ENCODE measurements at places on chromosomes 7 and 10. TPM values are rescaled to one million over a fixed set of nuclear protein-coding genes. Genes with fewer than 3 reads are reported as not detected.

DNA sequence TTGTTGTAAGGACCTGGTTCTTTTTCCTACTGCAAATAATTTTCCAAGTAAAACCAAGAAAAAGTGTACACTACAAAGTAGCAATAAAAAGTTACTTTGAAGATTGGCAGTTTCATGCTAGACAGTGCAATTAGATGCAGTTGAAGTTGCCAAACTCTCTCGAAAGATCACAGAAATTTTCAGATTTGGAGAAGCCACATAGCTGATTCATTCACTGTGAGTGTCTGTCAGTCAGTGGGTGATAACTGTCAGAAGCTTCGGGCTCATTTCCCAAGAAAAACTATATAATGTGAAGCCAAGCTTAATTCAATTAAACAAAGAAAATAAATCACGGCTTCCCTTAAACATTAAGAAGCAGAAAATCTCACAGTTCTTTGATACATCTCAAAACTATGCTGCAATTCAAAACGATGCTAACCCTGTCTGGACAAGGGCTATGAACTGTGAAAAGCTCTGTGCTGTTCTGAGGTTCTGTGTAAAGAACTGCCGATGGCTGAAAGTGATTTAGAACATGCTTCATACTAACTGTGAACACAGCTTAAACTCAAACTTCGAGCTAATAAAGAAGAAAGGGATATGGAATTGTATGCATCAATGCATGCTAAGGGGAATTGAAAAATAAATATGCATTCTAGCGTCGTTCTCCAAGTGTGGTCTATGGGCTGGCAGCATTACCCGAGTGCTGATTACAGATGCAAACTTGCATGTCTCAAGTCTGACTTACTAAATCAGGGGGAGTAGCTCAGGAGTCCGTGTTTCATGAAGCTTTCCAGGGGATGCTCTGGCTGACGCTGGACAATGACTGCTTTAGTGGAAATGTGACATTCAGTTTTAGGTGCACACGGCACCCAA, 557.4 kb downstream of the CALN1 start:
- no peak for DNase-seq

- no peak for DNase-seq
These were observed 58.6 kb downstream of the GPR26 start for GRCh38 chr10:123724747-123725146.

Gene NPFFR1
- total RNA-seq = not detected

Gene IL6
- total RNA-seq = 0.35 TPM

GRCh38 chr7:40747856-40748255, 613.1 kb downstream of the SUGCT start:
- DNase-seq = no peak

DNA sequence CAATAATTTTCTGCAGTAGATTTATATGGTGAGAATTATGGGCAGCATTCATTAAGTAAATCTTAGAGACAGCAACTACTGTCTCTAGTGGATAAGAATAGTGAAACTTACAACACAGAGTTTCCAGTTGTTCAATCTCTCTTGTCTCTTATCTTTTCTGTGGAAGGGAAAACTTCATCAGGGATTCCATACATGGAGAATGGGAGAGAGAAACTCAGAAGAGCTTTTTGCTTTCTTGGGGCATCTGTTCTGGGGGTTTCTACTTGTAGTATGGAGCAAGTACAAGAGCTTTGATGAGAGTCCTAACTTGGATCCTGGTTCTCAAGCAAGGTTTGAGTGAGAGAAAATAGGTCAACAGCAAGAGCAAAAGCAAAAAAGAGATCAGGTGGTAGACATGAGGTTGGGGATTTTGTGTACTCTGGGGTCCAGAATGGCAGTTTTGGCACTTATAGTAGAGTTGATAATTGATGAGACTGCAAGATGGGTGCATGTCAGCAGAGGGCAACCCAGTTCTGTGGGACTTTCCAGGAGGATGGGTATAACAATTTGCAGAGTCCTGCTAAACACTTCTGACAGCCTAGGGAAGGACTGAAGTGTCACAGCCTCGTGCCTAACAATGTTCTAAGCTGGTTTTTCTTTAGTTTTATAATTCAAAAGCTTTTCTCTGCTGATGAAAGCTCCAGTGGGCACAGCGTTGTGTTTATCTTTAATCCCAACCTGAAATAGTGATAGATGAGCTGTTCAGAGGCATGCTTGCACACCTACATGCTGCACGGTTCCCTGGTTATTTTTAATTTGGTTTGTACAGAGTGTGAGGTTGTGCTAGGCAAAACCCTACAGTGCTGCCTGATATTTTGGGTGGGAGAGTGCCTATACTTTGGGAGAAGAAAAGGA, 32.0 kb upstream of the STRIP2 start:
- DNase-seq = peak; percentile 73

DNA sequence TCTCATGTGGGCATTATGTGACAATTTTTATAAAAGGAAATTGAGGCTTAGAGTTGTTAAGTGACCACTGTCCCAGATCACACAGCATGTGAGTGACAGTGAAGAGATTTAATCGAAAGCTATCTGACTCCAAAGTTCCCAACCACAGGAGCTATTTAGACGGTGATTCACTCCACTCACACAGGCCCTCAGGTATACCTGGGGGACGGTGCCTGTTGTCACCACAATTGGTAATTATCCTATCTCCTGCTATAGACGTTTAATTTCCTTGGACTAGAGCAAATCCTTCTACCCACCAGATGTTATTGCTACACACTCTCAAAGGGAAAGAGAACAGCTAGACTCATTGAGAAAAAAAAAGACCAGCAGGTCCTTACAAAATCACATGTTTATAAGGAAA, 145.5 kb downstream of the KLF6 start:
- DNase-seq = no peak

- no peak for DNase-seq
These were observed 9.5 kb downstream of the SEMA3D start for GRCh38 chr7:85177316-85177715.

Gene PDIA4
- total RNA-seq = 138 TPM

DNA sequence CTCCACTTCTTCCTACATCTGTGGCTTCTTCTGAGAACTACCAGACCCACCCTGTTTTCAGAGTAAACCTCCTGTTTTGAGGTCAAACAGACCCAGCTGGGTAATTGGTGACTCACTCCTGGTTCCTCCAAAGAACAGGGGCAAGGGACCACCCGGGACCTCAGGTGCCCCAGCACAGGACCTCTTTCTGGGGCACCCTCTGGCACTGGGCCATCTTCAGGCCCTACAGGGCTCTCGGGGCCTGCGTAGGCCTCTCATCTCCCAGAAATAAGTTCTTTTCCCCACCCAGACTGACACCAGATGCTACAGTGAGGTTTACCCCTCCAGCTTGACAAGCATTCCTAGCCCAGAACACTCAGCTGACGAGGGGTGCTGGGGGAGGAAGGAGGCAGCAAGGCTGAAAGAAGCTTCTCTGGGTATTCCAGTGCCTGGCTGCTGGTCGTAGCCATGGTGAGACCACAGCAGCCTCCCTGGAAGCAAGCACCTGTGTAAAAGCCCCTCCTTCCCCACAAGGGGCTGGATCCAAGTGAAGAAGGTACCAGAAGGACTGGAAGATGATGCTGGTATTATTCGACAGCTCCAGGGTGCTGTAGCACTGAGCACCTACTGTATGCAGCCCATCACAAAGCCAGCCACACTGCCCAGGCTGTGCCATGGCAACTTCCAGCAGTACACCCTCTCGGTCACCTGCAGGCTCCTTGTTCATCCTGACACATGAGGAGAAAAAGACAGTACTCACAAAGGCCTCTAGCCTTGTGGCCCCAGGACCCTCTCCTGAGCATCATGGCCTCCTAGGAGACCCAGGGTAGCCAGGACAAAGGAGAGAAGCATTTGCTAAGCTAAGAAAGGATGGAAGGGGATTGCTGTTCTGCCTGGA, 47.4 kb downstream of the ALOX5 start:
- DNase-seq = peak; percentile 85

- DNase-seq = no peak
These were observed 16.5 kb upstream of the CREB5 start for GRCh38 chr7:28395831-28396230.

- DNase-seq = no peak
These were observed 19.3 kb downstream of the PTEN start for GRCh38 chr10:87882555-87883294.

Gene KIF20B
- 55.6 TPM for total RNA-seq

Gene ZNF518A
- total RNA-seq = 16.9 TPM

Gene CABCOCO1
- not detected for total RNA-seq
